ENCODE measurements at places on chromosomes 2 and 18. TPM values are rescaled to one million over a fixed set of nuclear protein-coding genes. Genes with fewer than 3 reads are reported as not detected.

DNA sequence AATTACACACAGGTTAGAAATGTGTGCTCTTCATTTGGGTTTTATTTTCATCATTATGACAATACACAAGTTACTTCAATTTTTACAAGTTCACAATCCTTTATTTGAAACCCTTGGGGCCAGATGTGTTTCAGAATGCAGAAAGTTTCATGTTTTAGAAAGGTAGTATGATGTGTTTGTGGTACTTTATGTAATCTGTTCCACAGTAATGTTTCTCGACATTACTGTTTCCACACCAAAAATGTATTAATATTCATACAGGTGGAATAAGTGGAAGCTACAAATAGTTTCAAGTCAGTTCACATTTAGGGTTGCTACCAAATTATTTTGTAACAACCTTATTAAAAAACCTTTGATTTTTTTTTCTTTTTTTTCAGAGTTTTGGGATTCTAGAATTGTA lies 10.4 kb downstream of the UBE2E3 start:
- DNase-seq, result no peak

GRCh38 chr2:99697811-99698568 lies 208.2 kb upstream of the REV1 start:
- DNase-seq, result peak; percentile 73

GRCh38 chr18:8610459-8610851 lies 1.2 kb downstream of the RAB12 start:
- DNase-seq, result no peak

DNA sequence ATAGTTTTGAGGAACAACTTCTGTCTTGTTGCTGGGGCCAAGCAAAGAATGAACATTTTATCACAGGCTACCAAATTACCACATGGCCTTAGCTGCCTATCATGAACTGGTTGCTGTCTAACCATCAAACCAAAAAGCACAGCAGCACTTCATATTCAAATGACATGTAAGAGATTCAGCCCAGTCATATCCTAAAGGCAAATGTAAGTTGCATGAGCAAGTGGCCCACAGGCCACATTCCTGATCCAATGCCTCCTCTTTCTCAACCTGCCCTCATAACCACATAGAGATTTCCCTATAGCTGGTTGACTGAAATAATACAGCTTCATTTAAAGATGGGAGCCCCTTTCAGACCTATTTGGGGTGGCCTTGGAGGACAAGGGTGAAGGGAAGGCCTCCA lies 572.3 kb downstream of the IRS1 start:
- DNase-seq, result no peak

DNA sequence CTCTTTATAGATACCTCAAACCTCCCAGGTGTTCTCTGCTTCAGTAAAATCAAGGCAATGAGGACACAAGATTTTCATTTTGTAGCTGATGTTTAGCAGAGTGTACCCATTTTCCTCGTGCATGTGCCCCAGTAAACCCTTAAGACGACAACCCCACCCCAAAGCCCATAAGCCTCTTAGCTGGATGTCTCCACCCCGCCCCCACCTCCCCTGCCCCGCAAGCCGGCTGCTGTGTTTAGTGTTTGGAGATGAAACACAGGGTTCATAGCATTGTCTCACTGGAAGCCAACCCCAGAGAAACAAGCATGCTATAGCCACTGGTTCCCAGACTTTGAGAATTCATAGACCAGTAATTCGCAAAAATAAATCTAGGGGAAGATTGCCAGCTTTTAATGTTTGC lies 5.8 kb upstream of the SAG start:
- DNase-seq, result no peak

GRCh38 chr2:16816016-16816415 lies 150.4 kb upstream of the CYRIA start:
- no peak for DNase-seq

- no peak for DNase-seq
Measured at GRCh38 chr2:120999377-121000097, 263.9 kb downstream of the GLI2 start.

DNA sequence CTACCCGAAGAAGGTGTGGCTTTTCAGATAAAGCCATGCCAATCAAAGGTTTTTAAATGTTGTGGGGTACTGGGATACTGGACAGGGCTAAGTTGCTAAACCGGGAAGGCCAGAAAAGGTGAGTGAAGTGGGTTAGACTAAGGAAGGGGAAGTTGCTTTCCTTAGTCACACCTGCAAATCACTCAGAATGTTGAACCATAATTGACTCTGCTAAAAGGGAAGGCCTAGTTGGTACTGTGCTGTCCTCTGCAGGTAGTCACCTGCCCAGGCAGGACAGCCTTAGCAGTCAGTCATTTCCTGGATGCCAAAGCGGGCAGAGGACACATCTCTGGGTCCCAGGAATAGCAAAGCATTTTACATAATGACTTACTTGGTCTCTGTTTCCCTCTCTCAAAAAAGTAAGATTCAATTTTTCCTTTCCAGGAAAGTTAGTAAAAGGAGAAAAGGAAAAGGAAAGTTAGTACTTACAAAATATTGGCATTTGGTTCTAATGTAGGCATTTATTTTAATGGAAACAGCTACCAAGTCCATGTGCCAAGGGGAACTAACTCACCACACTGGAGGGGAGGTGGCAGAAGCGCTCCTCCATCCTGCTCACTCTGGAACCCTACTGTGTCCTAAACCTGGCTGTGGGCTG lies 60.3 kb downstream of the RFTN2 start:
- no peak for DNase-seq

DNA sequence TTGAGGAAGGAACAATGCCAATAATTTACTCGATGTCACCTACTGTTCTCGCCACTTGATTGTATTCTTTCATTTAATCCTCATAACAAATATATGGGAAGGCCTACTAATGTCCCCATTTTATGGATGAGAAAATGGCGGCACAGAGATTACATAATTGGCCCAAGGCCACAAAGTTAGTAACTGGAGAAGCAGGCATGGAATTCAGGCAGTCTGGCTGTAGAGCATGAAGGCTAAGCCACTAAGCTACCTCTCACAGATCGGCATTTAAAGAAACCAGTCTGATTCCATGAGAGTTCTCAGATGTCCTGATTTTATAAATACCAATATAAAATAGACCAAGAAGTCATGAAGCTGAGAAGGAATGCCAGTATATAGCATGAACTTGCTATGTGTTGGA lies 121.8 kb upstream of the EPAS1 start:
- DNase-seq, result no peak

GRCh38 chr2:145036421-145037011 lies 516.6 kb upstream of the ZEB2 start:
- no peak for DNase-seq

DNA sequence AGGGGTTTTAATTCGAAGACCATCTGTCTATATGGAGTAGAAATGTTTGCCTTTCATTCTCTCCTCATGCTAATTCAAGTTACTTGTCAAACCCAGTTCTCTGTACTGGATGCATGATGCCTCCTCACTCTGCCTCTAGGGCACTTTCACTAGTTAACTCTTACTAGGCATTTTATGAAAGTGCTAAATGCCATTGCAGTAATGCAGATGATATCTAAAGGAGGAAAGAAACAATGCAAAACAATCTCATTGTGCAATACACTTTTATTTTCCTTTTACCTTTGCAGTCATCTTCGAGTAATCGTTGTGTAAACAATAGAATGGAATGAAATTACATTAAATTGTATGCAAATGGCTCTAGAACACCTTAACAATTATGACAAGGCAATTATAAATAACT lies 293.6 kb downstream of the STK39 start:
- no peak for DNase-seq

GRCh38 chr2:178363252-178363651 lies 87.7 kb downstream of the PRKRA start:
- no peak for DNase-seq

- DNase-seq, result no peak
Measured at GRCh38 chr2:53381271-53381670, 386.3 kb upstream of the CHAC2 start.

GRCh38 chr2:144579556-144579955 lies 59.6 kb upstream of the ZEB2 start:
- no peak for DNase-seq

DNA sequence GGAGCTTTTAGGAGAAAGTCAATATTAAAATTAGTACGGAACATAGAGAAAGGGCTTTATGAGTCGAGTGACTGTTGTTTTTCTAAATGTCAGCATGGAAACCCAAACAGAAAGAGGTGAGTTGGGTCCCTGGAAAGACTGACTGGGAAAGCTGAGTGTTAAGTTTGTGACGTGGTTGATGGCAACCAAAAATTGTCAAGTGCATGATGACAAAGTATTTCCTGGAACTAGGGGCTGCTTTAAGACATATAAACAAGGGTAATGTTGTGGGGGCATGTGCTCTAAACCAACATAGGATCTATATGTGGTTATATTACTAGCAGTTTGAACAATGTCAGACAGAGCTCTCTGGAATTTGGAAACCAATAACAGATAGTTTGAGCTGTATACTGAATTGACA lies 50.9 kb upstream of the GPD2 start:
- DNase-seq, result no peak

DNA sequence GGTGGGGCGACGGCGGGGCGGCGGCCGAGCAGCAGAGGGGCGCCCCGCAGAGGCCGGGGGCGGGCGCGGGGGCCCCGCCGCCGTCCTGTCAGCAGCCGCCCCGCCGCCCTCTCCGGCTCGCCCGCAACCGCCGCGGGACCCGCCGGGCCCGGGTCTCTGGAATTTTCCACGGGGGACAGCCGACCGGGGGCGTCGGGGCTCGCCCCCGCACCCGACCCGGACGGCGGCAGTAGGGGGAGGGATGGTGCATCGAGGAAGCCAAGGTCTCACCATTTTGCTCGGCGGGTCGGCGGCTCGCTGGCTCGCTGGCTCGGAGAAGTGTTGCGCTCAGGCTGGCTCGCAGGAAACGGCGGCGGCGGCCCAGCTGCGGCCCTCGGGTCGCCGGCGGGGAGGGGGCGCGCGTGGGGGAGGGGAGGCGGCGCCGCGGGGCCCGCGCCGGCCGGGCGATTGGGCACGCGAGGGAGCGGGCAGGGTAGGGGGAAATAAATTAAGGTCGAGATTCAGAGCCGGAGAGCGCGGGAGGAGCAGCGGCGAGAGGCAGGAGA lies 405 bp downstream of the PPP3R1 start:
- no peak for DNase-seq

- no peak for DNase-seq
Measured at GRCh38 chr18:72325307-72325706, 218.8 kb downstream of the CBLN2 start.

- no peak for DNase-seq
Measured at GRCh38 chr2:84526562-84526961, 10.3 kb downstream of the DNAH6 start.

DNA sequence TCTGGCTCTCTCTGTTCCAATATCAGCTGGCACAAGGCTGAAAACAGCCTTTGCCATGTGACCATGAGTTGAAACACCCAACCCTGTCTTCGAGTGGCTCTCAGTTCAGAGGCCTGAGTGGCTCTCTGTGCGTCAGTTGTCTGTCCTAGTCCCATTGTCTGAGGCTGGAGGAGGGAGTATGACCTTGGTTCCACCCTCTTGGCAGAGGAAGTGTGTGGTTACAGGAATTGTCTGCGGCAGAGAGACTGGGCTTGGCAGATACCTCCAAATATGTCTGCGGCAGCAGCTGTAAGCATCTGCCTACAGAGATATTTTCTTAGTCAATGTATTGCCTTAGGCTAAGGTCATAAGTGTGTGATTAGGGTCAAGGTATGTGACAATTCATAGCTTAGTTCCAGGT lies 32.6 kb downstream of the CNGA3 start:
- DNase-seq, result no peak

GRCh38 chr2:97931858-97932225 lies 63.9 kb downstream of the TMEM131 start:
- DNase-seq, result no peak

- DNase-seq, result no peak
Measured at GRCh38 chr2:48395658-48396057, 134.3 kb upstream of the STON1 start.

DNA sequence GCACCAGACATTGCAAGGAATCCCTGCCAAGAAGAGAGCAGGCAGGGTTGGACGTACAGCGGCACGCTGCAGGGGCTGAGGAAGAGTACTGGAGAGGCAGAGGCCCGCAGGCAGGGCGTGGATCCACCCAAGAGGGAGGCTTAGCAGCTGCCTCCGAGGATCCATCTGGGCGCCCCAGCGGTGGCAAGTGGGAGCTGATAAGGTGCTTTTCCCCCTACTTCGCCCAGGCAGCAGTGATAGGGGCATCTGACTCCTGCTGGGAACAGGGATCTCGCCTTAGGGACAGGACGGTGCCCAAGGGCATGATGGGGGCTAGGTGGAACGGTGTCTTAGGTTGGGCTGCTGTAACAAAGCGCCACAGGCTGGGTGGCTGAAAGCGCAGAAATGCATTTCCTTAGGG lies 67.4 kb upstream of the HS6ST1 start:
- DNase-seq, result peak; percentile 51

DNA sequence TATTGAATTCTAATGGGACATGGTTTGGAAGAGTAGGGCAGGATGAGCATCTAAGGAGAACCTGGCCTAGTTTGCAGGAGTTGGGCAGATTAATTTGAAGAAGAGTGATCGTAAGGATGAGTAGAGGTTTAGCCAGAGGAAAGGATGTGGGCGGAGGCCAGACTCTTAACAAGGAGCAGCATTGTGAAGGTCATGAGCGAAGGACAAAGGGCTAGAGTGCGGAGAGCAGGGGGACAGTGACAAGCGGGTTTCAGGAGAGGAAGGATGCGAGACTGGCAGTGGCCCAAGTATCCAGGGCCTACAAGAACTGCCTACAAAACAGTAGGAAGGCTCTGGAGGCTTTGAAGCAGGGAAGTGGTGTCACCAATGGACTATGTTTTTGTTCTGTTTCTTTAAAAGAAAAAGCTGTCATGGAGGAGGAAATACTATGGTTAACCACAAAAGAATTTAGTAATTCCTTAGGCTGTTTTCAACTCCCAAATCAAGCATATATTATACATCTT lies 20.1 kb downstream of the SLC66A3 start:
- DNase-seq, result peak; percentile 67

DNA sequence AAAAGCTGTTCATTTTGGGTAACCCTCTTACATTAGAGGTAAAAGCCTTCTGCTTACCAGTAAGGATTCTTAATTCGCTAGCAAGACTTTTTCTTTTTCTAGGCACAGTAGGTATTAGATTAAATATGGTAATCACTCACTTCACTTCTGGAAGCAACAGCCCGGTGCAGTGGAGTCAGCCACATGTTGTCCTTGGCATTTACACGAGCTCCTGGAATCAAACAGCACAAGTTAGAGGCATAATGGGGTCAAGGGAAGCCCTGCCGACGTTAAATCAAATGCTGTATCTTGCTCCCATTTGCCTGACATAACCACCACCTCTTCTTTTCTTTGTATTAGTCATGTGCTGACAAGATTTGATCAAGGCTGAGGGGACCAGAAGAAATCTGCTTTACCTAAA lies 174.1 kb downstream of the ANKRD44 start:
- DNase-seq, result no peak

MAL gene
- 8.7 TPM for total RNA-seq

SIX2 gene
- total RNA-seq, result 0.65 TPM

CCDC150 gene
- 0.89 TPM for total RNA-seq

ST8SIA5 gene
- 2.6 TPM for total RNA-seq

VIT gene
- 21.6 TPM for total RNA-seq

MALL gene
- total RNA-seq, result 14.0 TPM

GPR17 gene
- 0.16 TPM for total RNA-seq

All from Right ventricle myocardium inferior (tissue), 1 donor.